ENCODE measurements at places on chromosomes 3 and 15.

- DNase-seq, result no peak
Measured at GRCh38 chr3:183943739-183944138, 59.1 kb upstream of the PARL start.

DNA sequence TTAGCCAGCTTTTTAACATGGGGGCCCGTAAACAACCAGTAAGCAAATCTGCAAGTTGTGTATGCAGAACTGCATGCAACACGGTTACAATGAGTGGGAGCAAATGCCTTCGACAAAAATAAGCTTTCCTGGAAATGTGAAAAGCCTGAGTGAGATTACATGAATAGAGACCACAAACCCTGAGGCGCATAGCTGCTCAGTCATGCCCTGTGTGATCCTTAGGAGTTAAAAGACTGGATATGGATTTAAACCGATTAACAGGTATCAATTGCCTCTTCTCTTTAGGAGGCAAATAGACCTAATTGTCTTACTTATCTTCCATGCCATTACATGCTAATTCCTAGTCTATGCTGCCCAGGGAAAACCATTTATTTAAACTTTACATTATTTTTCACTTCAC is 810.3 kb downstream of the ROBO1 start:
- no peak for DNase-seq

- DNase-seq, result no peak
Measured at GRCh38 chr3:186532598-186533072, 11.5 kb downstream of the CRYGS start.

GRCh38 chr3:129575233-129575996 is 31.1 kb downstream of the PLXND1 start:
- DNase-seq, result no peak

GRCh38 chr15:42118650-42119445 is 24.5 kb upstream of the PLA2G4D start:
- DNase-seq, result no peak

DNA sequence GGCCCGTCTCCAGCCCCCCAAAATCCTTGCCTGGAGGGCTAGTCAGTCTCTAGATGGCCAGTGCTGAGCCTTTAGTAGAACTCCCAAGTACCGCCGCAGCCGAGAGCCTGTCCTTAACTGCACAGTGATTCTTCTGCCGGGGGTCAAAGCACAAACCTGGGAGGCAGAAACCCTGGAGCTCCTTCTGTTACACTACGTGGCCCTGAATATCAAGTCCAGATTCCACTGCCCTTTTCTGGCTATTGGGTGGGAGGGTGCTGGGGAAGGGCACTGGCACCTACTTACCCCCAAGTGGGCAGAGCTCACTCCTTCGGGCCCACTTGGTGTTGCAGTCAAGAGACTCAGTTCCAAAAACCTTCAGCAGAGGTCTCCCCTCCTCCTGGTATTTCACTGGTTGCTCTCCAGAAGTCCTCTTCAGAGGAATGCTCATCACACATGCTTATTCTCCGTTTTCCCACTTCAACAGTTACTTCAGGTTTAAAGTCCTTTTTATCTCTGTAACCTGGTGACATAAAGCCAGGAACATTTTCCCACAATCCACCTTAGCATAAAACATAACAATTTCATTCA is 10.8 kb downstream of the PDHB start:
- no peak for DNase-seq

DNA sequence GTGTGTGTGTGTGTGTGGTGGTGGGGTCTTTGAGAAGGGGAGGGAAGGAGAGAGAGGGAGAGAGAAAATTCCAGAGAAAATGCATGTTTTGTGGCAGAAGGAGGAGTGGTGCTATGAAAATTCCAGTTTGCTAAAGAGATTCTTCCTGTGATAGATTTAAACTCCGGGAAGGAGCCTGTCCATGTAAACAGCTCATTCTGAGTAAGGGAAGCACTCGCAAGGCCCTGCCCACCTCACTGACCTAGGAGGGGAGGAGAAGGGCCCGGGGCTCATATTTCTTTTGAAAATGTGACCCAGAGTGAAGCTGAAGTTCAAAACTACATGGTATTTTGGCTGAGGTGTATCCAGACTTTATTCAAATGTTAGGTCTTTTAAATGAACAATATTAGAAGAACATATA is 41.3 kb downstream of the ADAMTSL3 start:
- DNase-seq, result no peak

All from endothelial cell of umbilical vein (primary cell).